Effector CD8-positive, alpha-beta T cell (primary cell): ENCODE measurements at places on chromosomes 12 and 14.

DNA sequence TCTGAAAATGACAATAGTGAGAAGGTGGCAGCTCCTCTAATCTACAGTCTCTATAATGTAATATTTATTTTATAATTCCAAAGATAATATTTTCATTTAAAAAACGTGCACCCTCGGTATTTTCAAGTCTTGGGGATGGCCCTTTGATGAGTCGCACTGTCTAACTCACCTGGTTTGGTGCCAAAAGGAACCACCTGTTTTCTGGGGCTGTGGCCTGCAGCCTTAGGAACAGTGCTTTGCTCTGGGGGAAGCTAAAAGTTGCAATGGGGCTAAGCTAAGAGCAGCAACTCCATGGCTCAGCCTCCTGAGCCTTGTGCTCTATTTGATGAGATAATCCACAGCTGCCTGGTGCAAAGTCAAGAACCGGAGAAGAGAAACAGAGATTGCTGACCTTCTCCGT, 6.4 kb upstream of the ENDOU start:
- no peak for DNase-seq

- DNase-seq = no peak
Observed at GRCh38 chr14:23828616-23829015, 125.0 kb upstream of the DHRS4 start.

DNA sequence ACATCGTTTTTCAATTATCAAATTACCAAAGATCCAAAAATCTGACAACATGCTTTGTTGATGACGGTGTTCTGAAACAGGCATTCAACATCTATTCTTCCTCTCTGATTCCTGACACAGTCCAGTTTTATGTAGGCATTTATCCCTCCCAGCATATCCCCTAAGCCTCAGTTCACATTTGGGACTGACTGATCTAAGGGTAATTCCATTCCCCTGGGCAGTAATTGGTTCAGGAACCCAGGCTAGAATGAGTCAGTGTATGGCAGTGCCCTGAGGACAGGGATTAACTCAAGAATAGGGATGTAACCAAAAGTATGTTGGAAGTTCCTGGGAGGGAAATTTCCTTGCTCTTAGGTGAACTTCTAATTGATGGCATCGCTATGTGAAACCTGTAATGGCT, 10.3 kb upstream of the PCNX1 start:
- DNase-seq = no peak

DNA sequence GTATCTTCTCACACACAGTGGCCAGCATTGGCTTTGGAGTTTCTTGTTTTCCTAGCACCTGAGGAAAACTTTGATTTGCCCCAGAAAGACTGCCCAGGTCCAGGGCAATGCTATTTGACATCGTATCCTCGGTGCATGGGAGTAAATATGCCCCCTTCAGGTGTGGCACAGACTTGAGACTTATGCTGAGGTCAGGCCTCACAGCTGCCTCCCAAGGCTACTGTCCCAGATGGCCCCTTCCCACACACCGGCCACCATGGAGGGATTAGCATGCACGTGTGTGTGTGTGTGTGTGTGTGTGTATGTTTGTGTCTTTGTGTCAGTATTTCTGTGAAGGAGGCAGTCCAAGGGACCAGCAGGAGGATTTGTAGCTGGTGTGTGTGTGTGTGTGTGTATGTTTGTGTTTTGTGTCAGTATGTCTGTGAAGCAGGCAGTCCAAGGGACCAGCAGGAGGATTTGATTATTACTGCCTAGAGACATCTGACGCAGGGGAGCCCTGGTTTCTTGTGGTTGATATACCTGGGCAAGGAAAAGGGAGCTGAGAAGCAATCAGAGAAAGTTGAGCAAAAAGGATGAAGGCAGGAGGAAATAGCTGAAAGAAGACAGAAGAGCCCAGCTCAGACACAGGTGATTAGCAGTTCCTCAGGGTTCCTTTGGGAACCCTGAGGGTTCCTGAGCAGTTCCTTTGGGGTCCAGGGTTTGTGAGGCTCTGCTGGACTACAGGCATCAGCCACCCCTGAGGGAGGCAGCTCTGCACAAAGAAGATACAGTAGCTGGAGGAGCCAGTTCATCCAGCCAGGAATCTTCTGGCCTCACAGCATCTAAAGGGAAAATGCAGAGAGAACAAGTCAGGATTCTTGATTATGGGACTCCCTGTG, 42.2 kb downstream of the COX16 start:
- no peak for DNase-seq

DNA sequence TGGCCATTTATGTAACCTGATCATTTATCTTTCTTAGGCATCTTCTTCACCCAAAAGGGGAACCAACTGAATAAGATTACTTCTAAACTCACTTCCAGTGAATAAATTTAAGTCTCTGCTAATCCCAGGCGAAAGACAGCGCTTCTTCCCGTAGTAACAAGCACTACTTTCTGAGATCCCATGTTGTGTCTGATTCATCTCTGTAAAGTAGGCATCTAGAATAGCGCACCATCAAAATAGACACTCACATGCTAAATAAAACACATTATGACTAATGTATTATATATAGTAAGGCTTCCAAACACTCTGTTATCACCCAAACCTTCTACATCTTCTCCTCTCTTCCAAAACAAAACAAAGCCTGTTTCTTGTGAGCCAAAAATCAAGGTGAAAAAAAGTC, 15.1 kb downstream of the GTF2A1 start:
- DNase-seq = no peak

- no peak for DNase-seq
Observed at GRCh38 chr14:102949801-102950451, 27.5 kb downstream of the AMN start.
